ENCODE measurements at places on chromosomes 13 and 19.

GRCh38 chr13:79904581-79904980, 423.6 kb downstream of the NDFIP2 start:
- no peak for DNase-seq

DNA sequence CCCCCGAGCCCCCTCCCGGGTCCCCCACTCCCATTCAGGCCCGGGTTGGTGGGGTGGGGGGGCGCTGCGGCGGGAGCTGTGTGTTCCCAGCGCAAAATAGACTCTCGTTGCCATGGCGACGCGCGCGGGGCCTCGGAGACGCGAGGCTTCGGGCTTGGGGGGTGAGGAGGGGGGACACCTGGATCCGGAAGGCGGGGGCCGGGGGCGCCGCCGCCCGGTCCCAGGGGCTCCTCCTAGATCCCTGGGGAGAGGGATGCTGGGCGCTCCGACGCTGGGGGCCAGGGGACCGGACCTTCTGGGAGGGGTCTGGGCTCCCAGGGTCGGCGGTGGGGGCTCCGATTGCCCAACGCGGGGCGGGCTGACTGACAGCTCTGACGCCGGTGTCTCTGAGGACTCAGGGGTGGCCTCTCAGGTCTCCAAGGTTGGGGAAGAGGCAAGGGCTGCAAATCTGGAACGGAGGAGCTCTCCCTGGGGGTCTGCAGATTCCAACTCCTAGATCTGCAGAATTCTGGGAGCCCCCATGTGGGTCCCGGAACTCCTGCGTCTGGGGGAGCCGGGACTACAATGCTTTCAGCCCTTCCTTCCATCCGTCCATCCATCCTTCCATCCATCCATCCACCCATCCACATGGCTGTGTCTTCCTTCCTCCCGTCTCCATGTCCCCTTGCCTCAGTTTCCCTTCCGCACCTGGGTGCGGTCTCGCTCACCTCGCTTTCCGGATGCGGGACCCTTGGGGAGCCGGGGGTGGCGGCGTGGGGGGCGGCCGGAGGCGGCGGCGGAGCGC, 9.1 kb upstream of the SHISA7 start:
- no peak for DNase-seq

DNA sequence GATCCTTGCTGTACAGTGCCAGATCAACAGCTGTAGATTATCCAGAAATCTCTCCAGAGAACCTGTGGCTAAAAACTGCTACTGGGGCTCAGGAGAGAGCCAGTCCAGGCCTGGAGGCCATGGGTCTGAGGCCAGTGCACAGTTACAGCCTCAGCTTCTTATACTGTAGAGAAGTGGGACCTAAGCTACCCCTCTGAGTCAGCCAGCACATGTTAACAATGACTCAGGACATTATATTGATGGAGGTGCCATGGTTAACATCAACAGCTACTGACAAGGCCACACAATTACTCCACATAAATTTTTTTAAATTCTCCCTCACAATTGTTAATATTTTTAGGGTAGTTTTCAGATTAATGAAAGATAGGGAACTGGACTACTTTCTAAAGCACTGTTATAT, 138.5 kb downstream of the RBM26 start:
- no peak for DNase-seq

GRCh38 chr13:60869941-60870613, 473.1 kb downstream of the TDRD3 start:
- no peak for DNase-seq

- no peak for DNase-seq
Observed at GRCh38 chr13:45876781-45877180, 25.2 kb upstream of the SIAH3 start.

DNA sequence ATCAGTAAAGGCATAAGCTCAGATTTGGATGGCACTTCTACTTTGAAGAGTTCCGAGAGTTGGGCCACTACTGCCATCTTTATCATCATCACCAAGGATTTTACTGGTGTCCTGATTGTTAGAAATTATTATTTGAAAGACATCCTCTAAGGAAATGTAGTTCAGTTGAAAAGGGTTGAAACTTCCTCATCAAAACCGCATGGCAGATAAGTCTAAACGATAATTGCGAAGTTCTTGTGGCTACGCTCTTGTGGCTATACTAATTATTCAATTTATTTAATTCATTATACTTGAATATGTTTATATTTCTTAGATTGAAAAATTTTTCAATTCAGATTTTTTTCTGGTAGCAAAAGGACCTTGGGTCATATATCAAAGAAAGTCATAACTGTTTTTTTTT, 22.4 kb downstream of the TNFRSF19 start:
- DNase-seq = no peak

- no peak for DNase-seq
Observed at GRCh38 chr13:37274569-37275497, 169.4 kb upstream of the CSNK1A1L start.

DNA sequence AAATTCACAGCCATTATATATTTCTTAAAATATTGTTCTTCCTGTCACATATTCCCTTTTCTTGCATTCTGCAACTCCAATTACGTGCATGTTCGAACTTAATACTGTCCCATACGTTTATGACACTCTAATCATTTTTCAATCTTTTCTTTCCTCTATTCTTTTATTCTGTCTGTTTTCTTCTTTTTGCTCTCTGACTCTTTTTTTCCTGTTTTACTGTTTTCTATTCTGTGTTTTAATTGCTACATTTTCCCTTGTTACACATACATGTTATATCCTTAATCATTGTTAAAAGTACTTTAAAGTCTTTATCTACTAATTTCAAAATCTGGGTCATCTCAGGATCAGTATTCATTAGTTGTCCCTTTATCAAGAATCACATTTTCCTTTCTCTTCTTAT, 1149.1 kb upstream of the PCDH20 start:
- DNase-seq = no peak

DNA sequence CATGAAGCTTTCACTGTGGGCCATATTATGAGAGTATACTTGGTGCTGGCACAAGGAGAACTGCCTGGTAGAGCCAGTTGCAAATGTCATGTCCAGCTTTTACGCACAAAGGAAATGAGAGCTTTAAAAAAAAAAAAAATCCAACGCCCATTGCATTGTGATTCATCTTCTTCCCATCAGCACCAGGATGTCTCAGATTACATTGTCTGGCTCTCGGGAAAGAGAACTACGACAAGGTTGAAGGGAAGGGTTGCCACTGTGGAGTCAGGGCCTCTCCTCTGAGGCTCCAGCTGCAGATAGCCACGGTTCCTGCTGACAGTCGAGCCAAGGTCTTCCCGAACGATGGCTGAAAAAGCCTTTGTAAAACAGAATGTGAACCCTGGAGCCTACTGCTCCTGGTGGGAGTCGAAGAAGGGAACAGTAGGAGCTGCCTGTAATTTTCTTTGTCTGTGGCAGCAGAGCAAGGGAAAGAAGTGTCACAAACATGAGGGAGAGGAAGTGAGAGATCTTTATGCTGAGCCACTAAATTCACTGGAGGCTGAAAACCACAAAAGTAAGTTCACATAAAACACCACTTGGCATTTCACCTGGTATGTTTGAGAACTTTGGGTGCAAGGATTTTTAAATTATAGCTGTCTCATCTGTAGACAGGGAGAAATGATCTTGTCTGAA, 704.7 kb downstream of the DIAPH3 start:
- no peak for DNase-seq

GRCh38 chr19:50030225-50030624, 4.4 kb downstream of the ZNF473 start:
- no peak for DNase-seq

GRCh38 chr19:31708520-31708919, 359.3 kb upstream of the TSHZ3 start:
- no peak for DNase-seq

DNA sequence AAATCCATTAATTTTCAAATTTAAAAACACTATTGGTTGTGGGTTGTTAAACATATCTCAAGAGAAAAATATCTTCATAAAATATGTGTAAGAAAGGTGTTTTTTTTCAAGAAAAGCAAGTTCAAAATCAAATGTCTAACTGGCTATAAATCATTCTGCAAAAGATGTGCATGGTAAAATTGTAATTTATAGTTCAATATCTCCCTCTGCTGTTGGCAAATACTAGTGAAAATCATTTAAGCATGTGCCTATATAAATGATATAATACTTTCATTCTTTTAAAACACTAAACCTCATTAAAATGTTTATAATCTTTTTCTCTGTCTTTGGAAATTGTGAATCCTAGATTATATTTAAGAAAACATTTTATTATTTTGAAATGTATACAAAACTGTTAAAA, 17.2 kb upstream of the SLITRK6 start:
- DNase-seq = no peak

DNA sequence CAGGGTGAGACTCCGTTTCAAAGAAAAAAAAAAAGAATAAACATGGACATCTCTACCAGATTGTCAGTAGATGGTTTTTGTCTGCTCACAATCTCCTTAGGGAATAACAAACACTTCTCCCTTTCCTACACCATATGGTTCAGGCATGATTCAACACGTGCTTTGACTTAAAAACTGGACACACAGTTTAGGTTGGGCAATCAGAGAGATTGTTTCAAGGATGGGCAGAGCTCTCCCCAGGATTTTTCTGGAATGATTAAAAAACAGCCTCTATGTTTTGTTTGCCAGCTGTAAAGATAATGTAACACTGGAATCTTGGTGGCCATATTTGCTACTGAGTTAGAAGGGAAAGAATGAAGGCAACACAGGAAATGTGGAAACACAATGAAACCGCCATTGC, 150.1 kb upstream of the TSC22D1 start:
- DNase-seq = no peak

GRCh38 chr13:40749327-40749726, 21.7 kb downstream of the MRPS31 start:
- DNase-seq = no peak

- no peak for DNase-seq
Observed at GRCh38 chr19:18898607-18899408, 2.9 kb upstream of the CERS1 start.

- no peak for DNase-seq
Observed at GRCh38 chr13:23504180-23504579, 66.0 kb upstream of the TNFRSF19 start.

DNA sequence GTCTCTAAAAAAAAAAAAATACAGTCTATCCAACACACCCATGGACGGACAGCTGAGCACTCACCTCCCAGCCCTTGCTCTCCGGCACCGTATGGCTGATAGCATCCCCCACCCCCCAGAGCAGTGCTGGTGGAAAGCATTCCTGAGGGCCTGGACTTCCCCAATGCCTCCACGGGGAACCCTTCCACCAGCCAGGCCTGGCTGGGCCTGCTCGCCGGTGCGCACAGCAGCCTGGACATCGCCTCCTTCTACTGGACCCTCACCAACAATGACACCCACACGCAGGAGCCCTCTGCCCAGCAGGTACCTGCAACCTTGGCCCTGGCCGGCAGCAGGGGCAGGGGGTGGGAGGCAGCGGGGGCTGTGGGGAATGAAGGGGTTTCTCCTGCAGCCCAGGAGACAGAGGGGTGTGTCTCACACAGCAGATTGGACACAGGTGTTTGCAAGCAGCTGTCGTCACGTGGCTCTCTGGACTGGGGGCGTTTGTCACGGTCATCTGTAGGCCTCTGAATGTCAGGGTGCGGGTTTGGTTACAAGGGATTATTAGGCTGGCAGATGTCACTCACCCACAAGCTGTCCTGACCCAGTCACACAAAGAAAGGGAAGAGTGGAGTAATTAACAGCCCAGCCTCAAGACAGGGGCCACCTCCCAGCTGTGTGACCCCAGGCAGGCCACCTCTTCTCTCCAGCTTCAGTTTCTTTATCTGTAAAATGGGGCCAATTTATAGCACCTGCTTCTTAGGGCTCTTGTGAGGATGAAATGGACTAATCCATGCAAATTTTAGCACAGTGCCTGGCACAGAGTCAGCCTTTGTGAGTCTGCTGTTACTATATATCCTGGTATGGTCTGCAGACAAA, 19.3 kb downstream of the PLD3 start:
- DNase-seq = no peak

- DNase-seq = no peak
Observed at GRCh38 chr13:110158226-110158625, 148.7 kb downstream of the COL4A1 start.

- no peak for DNase-seq
Observed at GRCh38 chr13:110822669-110822945, 92.3 kb downstream of the ANKRD10 start.

- peak; percentile 46 for DNase-seq
Observed at GRCh38 chr13:100588331-100589177, at the start of gene GGACT. TSS of gene GGACT (minus strand) at chr13:100588789. CDS start at chr13:100532591, 56,198 bp downstream.

DNA sequence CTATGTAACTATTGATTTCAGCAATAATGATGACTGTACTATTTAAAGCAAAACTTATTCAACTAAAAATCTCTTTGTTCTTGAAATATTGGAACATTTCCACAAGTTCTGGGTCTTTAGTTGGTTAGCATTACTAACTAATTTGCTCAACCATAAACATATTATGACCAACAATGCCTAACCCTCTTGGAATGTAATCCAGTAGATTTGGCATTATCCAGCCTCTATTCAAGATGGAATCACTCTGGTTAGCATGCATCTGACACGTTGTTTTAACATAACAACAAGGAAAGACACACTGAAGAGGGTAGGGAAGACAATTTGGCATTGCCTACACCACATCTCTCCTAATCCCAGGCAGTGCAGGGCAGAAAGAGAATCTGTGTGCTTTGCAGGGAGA, 941.3 kb upstream of the PCDH20 start:
- no peak for DNase-seq

GRCh38 chr19:11383706-11384048, 437 bp downstream of the EPOR start:
- no peak for DNase-seq

DNA sequence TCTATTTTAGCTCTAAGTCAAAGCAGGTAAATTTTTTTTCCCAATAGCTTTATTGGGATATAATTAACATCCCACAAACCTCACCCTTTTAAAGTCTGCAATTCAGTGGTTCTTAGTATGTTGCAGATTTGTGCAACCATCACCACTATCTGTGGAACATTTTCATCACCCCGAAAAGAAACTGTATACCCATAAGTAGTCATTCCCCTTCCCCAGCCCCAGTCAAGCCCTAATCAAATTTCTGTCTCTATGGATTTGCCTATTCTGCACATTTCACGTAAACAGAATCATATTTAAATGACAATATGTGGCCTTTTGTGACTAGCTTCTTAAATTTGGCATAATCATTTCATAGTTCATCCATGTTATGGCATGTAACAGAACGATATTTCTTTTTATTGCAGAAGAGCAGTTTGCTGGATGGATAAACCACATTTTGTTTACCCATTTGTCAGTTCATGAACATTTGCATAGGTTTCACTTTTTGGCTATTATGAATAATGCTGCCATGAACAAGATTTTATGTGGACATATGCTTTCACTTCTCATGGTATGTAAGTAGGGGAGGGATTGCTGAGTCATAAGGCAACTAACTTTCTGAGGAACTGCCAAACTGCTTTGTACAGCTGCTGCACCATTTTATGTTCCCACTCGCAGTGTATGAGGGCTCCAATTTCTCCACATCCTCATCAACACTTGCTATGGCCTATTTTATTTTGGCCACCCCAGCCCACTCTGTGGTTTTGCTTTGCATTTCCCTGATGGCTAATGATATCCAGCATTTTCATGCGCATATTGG, 10.9 kb downstream of the SLC46A3 start:
- DNase-seq = no peak

Measured in hematopoietic multipotent progenitor cell treated with erythropoietin and hydrocortisone succinate and interleukin-3 and kit ligand, for 17 days (in vitro differentiated cells).